ENCODE measurements at places on chromosomes 3 and 15. TPM values are rescaled to one million over a fixed set of nuclear protein-coding genes. Genes with fewer than 3 reads are reported as not detected.

DNA sequence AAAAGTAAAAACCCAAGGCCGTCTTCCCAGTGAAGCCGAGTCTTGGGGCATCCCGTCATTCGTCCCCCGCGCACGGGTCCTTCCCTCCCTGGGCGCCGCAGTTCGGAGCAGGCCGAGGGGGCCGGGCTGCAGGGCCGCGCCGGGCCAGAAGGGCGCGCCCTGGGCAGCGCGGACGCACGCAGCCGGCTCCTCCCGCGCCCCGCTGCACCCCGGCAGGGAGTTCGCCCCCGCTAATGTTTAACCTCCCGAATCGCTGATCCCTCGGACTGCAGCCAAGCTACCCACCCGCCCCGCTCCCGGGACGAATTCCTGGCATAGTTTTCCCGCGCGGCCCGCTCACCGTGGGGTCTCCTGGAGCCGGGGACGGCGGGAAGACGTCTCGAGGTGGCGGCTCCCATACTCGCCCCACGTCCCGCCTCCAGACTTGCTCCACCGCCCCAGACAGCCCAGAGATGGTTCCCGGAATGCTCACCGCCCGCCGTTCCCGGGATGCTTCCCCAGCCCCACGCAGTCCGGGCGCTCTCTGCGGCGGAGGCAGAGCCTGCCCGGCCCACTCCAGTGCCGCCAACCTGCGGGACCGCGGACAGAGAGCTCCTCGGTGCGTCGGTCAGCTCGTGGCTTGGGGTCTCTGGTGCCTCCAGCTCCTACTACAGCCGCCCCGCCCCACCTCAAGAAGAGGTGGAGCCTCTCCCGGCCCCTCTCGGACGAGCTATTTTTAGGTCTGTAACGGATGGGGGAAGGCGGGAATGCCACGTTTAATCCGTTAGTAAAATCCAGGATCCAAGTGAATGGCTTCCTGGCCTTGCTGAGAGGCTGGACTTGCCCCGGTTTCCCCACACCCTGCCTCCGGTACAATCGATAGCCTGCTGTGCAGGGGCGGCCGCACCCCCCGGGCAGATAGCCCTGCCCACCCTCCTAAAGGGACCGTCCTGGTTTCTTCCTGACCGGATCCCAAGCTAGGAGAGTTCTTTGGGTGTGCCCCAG, at the start of gene DZIP1L:
TSS of gene DZIP1L (minus strand) at position 621 of the 984 bp plus-strand sequence. CDS start 11,637 bp downstream, outside the sequence.
- DNase-seq = no peak

GRCh38 chr3:5653426-5654143, 466.1 kb downstream of the EDEM1 start:
- DNase-seq = no peak

DNA sequence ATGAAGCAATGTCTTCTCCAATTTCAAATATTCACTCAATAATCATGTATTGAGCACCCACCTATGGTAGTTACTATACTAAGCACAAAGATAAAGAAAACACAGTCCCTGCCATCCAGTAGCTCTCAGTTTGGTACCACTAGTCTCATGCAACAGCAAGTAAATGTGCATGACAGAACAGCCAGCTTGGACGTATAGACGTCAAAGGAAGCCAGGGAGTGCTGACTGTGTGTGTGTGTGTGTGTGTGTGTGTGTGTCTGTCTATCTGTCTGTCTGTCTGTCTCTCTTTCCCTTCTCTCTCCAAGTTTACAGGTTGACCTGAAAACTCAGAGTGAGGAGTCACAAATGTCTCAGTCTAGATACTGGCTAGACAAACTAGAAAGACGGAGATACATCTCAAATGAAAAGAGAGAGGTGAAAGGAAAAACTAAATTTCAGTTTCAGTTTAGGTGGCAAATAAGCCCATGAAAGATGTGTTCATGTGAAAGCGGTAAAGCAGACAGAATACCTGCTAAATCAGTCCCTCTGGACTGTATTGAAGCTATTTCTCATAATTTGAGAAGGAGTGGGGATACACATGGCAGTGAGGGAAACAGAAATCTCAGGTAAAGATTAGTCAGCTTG, 141.1 kb upstream of the PTPRG start:
- DNase-seq = no peak

The CA12 gene
- 19.7 TPM for total RNA-seq

The GRAMD2A gene
- 1.8 TPM for total RNA-seq

Measured in epithelial cell of proximal tubule (primary cell).